ENCODE measurements at places on chromosomes 1 and 21.

DNA sequence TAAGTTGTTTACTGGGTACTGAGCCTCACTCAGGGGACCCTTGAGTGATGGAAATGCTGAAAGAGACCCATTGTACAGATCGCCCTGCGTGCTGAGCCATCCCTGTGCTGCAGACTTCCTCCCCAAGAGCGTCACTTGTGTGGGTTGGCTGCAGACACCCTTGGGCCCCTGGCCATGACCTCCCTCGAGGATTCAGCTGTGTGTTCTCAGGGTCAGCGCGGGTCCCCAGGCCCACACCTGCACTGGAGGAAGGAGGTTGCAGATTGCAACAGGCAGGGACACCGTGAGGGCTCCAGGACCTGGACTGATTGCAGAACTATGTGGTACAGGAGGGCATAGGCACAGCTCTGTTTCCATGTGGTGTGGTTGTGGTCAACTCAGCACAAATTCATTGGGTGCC lies 4.4 kb downstream of the SNAP47 start:
- no peak for DNase-seq

GRCh38 chr1:212967801-212968200 lies 17.5 kb downstream of the VASH2 start:
- no peak for DNase-seq

GRCh38 chr1:31523012-31523411 lies 53.3 kb upstream of the TINAGL1 start:
- no peak for DNase-seq

- DNase-seq: no peak
Observed at GRCh38 chr1:239237912-239238311, 148.5 kb upstream of the CHRM3 start.

GRCh38 chr1:170156594-170156993 lies 10.8 kb downstream of the NTMT2 start:
- no peak for DNase-seq

DNA sequence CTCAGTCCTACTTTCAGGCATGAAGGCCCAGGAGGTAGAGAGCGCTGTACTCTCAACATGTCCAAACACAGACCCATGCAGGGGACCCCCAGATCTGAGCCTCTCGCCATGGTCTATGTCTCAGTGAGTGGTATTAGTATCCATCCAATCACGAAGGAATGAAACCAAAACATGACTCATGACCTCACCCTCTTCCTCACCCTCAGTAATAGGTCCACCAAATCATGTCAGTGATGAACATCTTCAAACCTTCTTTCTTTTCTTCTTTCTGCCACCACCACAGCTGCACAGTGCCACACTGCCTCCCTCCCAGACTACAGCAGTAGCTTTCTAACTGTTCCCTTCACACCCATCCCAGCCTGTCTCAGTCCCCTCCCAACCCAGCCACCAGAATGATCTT lies 16.8 kb downstream of the C1orf116 start:
- DNase-seq: no peak

GRCh38 chr1:11704691-11705475 lies 13.4 kb downstream of the DRAXIN start:
- DNase-seq: no peak

DNA sequence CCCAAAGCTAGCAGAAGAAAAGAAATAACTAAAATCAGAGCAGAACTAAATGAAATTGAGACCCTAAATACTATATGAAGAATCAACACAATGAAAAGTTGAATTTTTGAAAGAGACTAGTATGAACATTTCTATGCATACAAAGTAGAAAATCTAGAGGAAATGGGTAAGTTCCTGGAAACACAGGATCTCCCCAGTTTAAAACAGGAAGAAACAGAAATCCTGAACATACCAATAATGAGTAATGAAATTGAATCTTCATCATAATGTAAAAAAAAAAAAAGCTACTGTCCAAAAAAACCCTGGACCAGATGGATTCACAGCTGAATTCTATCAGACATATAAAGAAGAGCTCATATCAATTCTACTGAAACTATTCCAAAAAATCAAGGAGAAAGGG lies 233.5 kb downstream of the PLPP3 start:
- no peak for DNase-seq

DNA sequence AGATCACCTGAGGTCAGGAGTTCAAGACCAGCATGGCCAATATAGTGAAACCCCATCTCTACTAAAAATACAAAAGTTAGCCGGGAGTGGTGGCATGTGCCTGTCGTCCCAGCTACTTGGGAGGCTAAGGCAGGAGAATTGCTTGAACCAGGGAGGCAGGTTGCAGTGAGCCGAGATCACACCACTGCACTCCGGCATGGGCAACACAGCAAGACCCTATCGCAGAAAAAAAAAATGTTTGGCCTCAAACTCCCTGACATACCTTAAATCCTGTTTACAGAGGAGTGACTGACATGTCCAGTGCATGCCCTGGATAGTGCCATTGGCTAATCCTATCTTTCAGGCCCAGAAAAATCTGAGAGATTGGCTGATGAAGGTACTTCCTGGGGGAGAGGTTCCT lies 11.8 kb downstream of the DCLRE1B start:
- DNase-seq: no peak

Measured in HuH-7.5 (cell line).